Stimulated activated CD8-positive, alpha-beta memory T cell treated with anti-CD3 and anti-CD28 coated beads, Interleukin-7, amount 100 ng/mL, for 4 hours (primary cell): ENCODE measurements at places on chromosomes 1 and 21.

GRCh38 chr1:117167402-117167801 is 43.3 kb downstream of the VTCN1 start:
- no peak for DNase-seq

GRCh38 chr1:117710710-117711109 is 104.9 kb downstream of the TENT5C start:
- DNase-seq = no peak

- no peak for DNase-seq
Measured at GRCh38 chr1:52706941-52707926, 9.1 kb upstream of the COA7 start.

- peak; percentile 16 for DNase-seq
Measured at GRCh38 chr1:154784924-154785531, 85.1 kb downstream of the KCNN3 start.

GRCh38 chr21:38254970-38255369 is 1.8 kb upstream of the KCNJ15 start:
- DNase-seq = no peak

DNA sequence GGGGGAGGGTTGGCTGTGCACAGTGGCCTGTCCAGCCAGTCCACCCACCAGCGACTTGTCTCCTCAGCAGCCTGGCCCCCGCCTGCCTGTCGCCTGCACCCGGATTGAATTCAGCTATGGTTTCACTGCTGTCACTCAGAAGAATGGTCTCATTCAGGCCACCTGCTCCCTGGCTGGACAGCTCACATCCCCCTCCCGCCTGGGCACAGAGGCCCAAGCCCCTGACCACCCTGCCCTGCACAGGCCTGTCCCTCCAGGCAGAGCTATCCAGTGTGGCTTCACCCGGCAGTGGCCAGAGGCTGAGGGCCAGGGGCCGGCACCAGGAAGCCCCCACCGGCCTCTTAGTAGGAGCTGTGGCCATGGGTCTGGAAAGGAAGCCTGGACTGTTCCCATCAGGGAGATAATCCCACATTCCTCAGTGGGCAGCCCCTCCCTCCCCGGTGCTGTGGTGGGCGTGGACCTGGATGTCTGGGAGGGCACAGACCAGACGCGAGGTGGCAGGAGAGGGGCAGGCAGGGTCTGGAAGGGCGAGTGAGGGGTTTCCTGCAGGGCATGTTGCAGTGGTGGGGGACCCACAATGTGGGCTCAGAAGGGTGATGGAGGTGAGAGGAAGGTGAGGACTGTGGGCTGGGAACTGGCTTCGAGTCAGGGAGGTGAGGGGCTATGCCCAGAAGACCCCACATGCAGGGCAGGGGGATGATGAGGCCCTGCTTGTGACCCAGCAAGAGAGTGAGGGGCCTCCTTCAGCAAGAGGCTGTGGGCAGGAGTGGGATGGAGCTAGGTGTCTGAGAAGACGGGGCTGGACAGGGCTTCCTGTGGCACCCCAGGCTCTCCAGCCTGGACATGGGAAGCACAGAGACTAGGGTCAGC is 30.4 kb downstream of the WNT9A start:
- DNase-seq = no peak

DNA sequence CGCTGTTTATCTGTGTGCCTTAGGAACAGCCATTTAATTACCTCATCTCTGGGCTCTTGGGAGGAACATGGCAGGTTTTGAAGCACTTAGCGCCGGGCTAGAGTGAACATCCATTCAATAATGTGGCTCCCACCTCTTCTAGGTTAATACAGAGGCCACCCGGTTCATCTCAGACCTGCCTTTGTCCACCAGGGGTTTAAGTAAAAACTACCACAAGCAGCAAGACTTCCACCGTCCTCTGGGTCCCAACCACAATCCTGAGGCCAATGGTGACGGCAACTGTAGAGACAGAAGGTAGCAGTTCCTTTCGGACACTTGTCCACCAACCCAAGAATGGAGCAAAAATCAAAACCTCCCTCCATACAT is 924 bp upstream of the DDOST start:
- no peak for DNase-seq
